ENCODE measurements at places on chromosomes 4 and X.

- DNase-seq: no peak
Observed at GRCh38 chrX:7047951-7048350, 99.6 kb upstream of the STS start.

- DNase-seq: no peak
Observed at GRCh38 chr4:147011411-147011810, 65.7 kb upstream of the TTC29 start.

DNA sequence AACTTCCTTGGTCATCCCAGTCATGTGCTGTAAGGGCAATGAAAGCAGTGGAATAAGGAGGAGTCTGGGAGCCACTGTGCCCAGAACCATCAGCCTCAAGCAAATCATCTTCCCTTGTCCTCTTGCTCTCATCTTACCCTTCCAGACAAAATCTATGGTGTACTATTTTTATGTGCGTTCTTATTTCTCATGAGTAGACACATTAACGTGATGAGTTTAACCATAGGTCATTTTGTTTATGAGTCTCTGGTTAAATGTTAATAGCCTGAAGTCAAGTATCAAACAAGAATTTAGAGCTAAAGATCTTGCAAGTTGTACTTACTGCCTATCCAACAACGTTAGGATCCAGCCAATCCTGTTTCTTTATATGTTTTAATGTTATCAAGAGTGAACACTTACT, 495.3 kb downstream of the SPRY1 start:
- no peak for DNase-seq

- no peak for DNase-seq
Observed at GRCh38 chr4:92303621-92304027, at the start of gene GRID2. Gene GRID2 (plus strand): TSS chr4:92303966.

DNA sequence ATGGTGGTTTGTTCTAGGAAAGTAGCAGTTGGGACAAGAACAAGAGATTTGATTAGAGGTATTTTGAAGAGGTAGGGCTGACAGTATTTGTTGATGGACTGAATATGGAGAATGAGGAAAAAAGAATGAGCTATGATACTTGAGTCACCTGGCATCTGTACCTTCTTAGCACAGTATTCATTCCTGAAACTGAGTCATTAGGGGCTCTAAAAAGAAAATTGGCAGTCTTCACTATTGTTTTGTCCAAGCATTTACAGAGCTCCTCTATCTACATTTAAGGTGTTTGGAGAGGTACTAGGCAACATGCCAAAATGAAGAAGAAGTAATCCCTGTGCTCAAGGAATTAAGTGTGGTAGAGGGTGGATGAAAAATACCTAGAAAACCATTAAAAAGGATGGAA, 165.8 kb downstream of the SHROOM4 start:
- DNase-seq: no peak

DNA sequence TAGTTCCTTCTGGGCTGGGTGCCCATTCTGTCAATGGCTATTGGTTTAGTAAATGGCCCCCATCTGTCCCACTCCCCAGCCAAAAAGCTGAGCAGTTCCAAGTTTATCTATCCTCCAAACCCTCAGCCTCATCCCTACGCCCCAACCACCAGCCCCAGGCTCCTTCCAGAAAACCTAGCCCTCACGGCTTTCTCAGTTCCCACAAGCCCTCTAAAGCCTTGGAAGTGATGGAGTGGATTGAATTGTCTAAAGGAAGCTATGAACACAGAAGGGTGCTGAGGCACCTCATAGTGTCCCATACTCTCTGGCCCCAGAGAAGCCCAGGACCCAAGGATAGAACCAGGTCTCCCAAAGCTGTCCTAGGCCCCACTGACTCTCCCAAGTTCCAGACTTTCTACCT, 75.6 kb upstream of the EFNB1 start:
- DNase-seq: no peak

DNA sequence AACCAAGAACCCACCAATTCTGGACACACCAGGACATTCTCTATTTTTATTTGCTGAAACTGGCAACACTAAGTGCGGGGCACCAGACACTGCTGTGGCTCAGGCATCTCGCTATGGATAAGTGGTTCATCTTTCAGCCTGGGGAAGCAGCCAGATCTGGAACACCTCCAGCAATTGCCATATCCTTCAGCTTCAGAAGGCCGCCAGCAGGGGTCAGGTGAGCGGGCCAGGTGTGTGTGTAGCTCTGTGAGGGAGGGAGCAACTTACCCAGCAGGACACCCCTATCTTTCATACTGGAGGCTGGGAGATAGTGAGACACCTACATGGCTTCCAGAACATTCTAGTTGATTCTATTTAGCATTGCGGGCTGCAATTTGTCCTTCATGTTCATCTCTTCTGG, 57.0 kb upstream of the GBA3 start:
- DNase-seq: no peak

GRCh38 chr4:30717208-30718020, 2.8 kb upstream of the PCDH7 start:
- no peak for DNase-seq

- DNase-seq: no peak
Observed at GRCh38 chr4:132026816-132027215, 1122.3 kb upstream of the PCDH10 start.

- DNase-seq: no peak
Observed at GRCh38 chr4:20256381-20256881, 4.7 kb downstream of the SLIT2 start.

DNA sequence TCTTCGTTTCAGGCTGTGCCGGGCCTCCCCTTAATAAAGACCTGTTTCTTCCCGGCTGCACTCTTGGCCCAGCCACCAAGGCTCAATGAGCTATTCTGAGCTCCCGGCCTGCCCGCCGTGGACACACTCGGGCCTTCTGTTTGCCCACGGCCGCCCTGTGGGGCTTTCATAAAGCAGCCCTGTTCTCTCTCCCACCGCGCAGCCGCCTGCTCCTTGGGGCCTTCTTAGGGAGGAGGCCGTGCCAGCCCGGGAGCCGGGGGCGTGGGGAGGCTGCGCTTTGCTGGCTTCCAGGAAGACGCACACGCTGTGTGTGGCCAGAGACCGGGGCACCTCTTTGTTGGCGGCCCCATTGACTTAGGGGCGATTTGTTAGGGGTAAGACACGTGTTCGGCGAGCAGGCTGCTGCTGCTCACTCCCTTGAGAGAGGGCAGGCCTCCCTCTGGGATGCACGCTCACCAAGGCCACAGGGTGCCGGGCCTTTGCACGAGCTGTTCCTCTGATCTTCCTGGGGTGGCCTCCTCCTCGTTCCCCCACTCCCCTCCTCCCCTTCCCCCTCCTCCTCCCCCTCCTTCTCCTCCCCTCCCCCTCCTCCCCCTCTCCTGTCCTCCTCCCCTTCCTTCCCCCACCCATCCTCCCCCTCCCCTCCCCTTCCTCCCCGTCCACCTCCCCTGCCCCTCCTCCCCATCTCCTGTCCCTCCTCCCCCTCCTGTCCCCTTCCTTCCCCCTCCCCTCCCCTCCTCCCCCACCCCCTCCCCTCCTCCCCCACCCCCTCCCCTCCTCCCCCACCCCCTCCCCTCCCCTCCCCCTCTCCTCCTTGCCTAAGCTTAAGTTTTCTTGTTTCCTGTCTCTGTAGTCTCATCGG, 11.3 kb downstream of the BLOC1S4 start:
- no peak for DNase-seq

DNA sequence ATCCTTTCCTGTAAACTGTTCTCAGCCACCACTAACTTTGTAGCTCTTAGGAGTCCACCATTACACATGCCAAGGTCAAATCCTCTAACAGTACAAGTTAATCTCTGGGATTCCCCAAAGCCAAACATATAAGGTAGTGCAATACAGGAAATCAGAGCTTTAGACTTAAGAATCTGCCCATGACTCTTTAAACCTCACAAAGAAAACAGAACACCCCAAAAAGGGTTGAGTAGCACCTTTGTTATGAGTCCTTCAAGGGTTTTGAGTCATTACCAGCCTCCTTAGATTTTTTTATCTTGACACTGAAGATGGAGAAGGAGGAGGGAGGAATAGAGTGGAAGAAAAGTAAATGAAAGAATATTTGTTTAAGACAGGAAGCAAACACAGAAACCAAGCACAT, 243.9 kb upstream of the SPANXN1 start:
- DNase-seq: no peak

DNA sequence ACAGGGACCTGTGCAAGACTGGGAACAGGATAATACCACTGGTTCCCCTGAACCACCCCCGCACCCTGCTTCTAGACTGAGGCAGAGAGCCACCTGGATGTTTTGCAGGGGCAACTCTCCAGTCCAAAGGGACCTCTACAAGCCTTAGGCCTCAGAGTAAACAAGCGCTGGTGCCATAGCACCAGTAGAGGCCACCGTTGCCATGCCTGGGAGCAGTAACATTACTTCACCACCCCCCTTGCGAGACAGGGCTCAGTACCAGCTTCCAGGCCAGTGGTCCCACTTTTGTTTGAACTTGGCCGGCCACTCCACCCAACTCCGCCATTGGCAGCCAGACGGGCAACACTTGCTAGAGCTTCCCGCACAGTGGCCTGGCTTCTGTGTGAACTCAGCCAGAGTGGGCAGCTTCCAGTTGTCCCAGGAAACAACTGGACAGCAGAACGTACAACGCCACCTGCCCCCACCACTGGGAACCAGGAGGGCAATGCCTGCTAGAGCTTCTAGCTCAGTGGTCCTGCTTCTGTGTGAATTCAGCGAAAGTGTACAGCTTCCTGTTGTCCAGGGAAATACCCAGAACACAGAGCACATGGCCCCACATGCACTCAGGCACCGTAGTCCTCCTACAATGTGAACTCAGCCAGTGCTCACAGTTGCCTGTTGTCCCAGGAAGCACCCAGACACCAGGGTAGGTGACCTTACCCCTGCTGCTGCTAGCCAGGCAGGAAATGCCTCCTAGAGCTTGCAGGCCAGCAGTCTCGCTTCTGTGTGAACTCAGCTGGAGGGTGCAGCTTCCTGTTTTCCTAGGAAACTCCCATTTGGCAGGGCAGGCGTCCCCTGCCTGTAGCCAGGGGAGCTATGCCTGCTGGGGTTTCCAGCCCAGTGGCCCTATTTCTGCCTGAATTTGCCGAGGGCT, 39.9 kb upstream of the PCDH19 start:
- no peak for DNase-seq

DNA sequence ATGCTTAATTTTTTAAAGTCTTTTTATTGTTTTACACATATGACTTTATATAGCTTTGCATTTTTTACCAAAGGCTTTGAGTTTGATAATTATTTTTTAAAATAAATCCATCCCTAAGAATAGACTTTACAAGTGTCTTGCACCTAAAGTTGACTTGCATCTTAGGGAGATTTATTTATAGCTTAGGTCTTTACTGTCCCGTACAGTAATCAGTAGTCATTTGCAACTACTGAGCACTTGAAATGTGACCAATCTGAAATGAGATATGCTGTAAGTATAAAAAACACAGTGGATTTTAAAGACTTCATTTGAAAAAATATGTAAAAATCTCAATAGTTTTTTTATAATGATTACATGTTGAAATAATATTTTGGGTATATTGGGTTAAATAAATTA, 19.2 kb downstream of the TBC1D1 start:
- no peak for DNase-seq

GRCh38 chr4:184962125-184962638, 56.1 kb upstream of the HELT start:
- no peak for DNase-seq

DNA sequence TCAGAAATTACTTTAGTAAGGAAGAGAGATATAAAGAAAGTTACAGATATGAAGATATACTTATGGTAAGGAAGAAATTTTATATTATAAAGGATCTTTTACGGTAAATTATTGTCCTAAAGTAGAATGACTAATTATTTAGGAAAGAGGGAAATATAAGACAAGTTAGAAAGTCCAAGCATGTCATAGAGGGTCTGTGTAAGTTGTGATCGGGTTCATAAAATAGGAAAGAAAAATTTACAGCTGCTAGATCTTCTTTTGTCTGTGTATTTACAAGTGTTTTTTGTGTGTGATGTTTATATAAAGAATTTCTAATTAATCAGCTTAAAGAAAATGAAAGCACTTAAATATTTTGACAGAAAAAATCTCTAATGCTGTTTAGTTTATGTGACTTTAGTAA, 1054.9 kb upstream of the DIAPH2 start:
- no peak for DNase-seq

DNA sequence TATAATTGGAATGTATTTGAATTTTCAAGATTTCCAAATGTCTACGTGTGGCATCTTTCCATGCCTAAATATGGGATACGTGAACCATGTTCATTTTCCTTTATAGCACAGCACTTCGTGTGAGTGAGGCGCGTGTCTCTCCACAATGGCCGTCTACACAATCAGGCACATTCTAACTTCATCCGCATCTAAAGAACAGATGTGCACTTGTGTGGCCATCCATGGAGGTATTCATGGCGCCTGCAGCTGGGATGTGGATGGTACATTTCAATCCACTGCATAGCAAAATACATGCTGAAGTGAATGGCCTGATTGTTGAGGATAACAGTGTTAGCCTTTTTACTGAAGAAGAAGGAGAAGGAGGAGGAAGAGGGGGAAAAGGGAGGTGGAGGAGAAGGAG, 34.5 kb upstream of the TRIM2 start:
- DNase-seq: no peak

GRCh38 chrX:48919360-48919841, 577 bp upstream of the PIM2 start:
- no peak for DNase-seq

DNA sequence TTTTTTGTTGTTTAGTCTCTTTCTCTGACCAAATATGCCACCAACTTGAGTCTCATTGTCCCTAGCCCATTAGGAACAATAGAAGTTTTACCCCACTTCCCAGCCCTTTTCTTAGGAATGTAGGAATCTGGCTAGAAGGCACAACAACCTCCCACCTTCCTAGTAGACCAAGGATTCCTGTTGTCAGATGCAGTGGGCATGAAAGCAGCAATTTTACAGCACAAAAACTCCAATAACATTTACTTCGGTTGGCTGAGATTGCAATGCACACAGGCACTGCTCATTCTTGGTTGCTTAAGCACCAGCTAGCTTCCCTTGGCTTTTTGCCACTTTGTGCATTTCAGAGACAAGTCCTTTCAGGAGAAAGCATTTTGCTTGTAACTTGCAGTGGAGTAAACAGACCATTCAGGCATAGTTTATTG, 312.8 kb downstream of the TENM3 start:
- DNase-seq: no peak

GRCh38 chr4:151029537-151029936, 14.5 kb upstream of the LRBA start:
- no peak for DNase-seq

DNA sequence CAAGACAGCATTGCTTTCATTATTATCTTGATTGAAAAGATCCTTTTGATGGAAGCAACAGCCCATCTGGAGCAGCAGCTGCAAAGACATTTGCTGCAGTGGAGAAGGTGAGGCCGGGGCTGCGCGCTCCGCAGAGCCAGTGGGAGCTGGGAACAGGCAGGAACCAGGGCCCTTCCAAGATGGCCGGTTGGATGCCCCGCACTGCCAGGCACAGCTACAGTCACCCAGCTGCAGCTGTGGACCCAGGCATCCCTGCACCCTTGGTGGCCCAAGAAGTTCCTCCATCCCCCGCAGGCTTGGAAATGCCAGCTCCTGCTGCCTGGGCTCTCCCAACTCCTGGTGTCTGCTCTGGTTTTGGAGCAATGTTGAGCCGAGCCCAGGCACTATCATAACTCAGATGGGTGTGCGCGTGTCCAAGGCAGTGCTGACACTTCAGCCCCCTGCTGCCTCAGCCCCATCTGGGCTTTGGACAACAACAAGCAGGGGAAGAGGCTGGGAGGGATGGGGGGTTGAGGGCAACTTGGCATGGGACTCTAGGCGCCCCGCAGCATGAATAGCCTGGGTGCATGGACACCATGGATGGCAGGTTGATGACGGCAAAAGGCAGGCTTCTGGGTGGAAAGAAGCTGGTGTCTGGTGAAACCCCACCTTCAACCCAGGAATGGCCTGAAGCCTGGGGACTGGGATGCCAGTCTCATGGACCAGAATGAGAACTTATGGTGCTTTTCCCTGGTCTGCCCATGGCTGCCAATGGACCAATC, 371.8 kb downstream of the FSTL5 start:
- no peak for DNase-seq

GRCh38 chr4:37540486-37540885, 145.7 kb downstream of the RELL1 start:
- no peak for DNase-seq
